ENCODE measurements at places on chromosomes 12 and 14.

- DNase-seq, result no peak
Observed at GRCh38 chr12:70664465-70664881, 27.2 kb upstream of the PTPRB start.

DNA sequence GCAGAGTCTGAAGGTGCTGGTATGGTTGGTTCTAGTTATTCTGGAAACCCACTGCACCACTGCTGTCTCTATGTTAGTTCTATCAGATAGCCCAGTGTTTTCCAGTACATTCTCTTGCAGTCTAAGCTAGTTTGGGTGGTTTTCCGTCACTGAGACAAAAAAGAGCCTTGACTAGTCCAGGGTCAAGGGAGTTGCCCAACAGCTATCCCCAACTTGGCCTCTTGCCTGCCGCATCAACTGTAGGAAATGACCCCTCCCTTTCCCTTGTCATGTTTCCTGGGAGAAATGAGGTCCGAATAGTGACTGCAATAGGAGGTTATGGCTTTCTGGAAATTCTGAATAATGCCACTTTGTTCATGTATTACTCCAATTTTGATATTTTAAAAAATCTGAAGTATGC is 160.4 kb downstream of the EFCAB11 start:
- DNase-seq, result no peak

DNA sequence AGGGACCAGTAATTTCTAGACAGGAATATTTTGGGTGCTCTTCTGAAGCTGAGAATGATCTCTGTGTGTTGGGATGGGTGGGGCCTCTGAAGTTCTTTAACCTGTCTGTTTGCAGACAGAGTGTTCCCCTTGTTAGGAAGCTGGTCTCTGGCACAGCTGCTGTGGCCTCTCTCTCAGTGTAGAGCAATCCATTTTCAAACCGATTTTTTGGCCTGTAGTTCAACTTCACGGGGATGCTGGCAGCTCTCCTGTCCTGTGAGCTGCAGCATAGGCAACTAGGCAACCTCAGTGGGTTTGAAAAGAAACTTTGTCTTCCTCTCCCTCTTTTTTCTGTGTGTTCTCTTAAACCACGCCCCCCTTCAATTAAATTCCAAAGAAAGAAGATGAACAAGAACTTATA is 69.1 kb downstream of the SMOC1 start:
- DNase-seq, result no peak

DNA sequence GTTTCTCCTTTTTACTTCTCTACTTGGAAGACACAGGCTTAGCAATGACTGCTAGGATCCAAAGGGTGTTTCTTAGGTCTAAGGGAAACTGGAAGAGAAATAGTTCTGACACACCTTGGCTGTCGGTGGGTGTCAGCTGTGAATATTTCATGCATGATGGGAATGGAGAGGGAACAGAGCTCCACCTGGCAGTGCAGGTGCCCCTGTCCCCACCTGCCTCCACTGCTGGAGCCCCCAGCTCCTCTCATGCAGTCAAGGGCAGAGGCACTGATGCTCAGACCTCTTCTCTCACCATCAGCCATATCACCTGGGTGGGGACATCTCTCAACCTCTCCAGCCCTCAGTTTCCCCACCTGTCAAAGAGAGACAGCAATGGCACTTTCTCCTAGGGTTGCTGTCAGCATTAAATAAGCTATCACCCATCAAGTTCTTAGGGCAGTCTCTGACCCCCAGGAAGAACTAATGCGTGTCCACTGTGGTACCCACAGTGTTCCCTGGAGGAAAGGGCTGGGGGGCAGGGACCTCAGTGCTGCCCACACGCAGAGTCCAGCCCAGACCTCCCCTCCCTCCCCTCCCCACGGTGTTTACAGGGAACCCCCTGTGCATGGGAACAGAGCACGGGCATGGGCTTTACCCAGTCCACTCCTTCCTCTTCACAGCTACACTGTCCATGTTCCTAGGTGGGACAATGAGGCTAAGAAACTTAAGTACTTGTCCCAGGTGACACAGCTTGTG is 69.1 kb downstream of the C14orf132 start:
- DNase-seq, result no peak

DNA sequence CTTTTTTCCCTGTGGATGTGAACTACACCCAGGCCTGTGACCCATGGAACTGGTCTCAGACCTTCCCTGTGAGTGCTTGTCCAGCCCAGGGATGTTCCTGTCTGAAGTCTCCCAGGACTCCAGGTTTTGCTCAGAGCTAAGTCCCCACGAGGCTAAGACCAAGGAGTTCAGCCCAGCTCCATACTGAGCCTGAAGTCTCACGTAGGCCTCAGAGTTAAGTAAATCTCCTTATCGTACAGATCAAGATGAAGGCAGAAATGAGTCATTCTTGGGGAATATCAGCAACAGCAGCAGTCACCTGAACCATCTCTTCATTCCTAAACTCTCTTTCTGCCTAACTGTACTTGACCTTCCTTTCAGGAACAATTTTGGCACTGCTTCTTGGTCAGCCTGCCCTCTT is 139.8 kb downstream of the ANO6 start:
- no peak for DNase-seq

DNA sequence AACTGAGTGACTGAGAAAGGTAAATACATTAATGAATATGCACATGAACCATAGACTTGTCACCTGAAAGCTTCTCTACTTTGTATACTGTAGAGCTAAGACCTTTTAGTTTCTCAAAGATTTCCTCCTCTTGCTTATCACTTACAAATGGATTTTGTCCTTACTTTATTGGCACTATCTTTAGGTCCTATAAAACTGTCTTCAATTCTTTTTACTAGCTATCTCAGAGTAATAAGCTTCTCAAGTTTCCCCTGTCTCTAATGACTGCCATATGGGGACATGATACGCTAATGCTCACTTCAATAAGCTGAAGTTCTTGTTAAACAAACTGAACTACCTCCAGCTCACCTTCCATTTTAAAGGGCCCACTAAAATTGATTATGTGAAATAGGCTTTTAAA is 468.2 kb upstream of the CCDC196 start:
- no peak for DNase-seq

DNA sequence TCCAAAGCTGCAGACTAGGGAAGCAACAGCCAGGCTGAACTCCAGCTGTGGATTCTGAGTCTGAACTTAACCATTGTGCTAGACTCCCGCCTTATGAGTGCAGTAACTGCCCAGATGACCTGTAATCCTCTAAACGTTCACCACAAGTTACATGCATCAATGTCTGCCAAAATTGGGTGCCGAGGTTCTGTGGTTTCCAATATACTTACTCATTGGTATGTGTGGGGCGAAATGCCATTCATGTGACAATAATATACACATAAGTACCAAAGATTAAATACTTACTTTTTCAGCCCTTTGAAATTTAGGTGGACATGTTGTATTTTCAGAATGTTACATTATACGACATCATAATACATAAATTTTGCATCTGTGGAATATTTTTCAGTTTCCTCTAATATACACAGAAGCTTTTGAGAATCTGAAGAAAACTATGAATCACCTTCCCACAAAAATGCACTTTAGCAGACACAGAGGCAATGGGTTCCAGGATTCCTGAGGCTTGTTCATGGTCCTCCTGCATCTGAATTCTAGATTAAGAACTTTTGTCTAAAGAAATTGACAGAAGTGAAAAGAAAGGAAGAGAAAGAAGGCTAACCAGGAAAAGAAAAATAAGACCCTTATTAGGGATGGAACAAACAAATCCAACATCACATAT is 31.7 kb downstream of the GRIP1 start:
- no peak for DNase-seq

- no peak for DNase-seq
Observed at GRCh38 chr12:121652767-121653497, 16.5 kb downstream of the MORN3 start.

DNA sequence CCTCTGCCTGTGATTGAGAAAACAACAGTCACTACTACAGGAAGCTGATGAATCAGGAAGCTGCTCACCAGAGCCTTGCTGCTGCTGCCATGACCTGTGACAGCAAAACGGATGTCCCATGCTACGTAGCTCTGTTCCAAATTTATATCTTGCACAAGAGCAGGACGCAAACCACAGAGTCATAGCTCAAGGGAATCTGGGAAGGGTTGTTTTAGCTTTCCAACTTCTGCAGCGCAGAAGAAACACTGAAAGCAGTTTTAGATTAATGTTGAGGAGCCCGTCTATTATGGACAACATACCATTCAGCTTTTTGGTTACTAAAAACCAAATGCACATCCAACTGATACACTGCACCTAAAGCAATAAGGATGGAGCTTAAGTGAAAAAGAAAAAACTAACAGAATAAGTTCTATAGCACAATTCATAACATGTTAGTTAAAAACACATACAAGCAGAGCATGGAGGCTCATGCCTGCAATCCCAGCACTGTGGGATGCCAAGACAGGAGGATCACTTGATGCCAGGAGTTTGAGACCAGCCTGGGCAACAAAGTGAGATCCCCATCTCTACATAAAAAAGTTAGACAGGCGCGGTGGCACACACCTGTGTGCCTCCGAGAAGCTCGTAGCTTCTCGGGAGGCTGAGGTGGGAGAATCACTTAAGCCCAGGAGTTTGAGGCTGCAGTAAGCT is 1.7 kb upstream of the ANKRD33 start:
- DNase-seq, result peak; percentile 49

DNA sequence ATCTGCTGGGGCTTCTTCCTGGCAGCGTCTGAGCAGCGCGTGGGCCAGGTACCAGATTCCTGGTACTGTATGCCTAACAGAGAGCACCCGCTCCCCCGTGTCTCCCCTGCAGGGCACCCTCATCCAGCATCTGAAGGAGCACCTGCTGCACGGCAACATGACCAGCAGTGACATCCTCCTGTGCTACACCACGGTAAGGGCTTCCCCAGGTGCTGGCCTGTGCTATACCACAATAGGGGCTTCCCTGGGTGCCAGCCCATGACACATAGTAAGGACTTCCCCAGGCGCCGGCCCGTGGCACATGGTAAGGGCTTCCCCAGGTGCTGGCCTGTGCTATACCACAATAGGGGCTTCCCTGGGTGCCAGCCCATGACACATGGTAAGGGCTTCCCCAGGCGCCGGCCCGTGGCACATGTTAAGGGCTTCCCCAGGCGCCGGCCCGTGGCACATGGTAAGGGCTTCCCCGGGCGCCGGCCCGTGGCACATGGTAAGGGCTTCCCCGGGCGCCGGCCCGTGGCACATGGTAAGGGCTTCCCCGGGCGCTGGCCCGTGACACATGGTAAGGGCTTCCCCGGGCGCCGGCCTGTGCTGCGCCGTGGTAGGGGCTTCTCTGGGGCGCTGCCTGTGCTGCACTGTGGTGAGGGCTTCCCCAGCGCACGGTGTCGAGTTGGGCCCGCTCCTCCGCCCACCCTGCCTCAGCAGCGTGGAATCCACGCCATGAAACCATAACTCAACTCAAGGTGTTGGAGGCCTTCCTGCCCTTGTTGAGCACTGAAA is 49.3 kb downstream of the AACS start:
- peak; percentile 66 for DNase-seq

DNA sequence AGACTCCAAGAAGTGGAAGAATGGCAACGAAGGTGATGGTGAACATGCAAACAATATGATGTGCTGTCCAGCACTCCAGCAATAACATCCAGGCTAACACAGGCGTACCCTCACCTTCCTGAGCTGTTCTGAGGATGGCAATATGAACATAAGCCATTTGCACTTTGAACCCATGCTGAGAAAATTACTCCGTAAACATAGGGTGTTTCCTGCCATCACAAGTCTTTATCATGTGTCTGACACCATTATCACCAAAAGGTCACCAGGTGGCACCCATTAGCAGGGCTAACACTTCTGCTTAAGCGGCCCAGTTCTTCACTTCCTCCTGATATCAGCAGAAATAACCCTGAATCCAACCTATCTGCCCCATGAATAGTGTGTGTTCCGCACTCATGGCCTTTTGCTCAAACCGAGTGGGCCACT is 482.8 kb downstream of the MED13L start:
- DNase-seq, result no peak

- no peak for DNase-seq
Observed at GRCh38 chr14:53273671-53274072, 120.5 kb upstream of the DDHD1 start.
